Dermis blood vessel endothelial cell (primary cell): ENCODE measurements at places on chromosomes 2 and 18.

- no peak for DNase-seq
Measured at GRCh38 chr2:223956300-223956699, 963 bp upstream of the MRPL44 start.

- no peak for DNase-seq
Measured at GRCh38 chr2:96540136-96540535, 3.6 kb downstream of the ARID5A start.

GRCh38 chr18:6569813-6570212, 155.1 kb upstream of the L3MBTL4 start:
- no peak for DNase-seq

- DNase-seq: peak; percentile 57
Measured at GRCh38 chr2:26471766-26472706, 5.9 kb downstream of the OTOF start.

- no peak for DNase-seq
Measured at GRCh38 chr18:64203295-64203694, 54.4 kb upstream of the LINC00305 start.

DNA sequence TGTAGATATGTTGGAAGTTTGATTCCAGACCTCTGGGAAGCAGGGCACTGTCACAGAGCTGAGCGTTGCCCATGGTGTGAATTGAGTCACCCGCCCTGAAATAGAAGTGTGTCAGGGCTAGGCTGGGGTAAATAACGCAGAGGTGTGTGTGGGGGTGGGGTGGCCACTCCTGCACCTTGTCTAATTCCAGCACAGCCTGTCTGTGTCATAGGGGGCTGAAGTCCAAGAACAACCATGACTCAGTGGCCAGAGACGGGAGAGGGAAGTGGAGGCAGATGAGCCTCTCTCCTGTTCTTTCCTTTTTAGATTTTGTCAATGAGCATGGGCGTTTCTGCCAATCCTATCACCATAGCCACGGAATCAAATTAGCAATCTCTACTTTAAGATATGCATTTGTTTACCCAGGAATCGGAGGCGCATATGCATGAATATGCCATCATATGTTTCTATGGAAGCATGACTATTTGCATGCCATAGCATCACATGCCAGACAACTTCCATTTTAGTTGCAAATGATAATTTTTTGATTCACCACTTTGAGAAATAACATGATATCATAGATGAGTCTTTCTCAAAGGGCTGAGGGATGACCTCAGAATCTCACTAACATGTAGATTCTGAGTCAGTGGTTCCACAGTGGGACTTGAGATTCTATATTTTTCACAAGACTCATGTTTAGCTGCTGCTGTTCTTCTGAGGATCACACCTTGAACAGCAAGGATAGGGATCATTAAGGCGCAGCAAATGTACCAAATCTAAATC, 852.9 kb downstream of the DCDC2C start:
- DNase-seq: peak; percentile 4

DNA sequence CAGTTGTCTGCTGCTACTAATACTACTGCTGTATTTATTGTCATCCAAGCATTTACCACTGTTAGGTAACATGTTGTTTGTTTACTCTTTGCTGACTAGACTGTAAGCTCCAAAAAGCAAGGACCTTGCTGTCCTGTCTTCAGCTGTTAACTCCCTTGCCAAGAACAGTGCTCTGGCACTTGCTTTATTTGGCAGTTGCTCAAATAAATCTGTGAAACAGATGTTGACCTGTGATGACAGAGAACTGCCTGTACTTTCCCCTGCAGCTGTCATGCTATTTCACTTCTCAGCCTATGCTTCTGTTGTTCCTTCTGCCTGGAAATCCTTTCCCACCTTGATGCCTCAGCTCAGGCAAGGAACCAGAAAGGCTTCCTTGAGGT, 181.2 kb downstream of the ATAD2B start:
- DNase-seq: peak; percentile 37

DNA sequence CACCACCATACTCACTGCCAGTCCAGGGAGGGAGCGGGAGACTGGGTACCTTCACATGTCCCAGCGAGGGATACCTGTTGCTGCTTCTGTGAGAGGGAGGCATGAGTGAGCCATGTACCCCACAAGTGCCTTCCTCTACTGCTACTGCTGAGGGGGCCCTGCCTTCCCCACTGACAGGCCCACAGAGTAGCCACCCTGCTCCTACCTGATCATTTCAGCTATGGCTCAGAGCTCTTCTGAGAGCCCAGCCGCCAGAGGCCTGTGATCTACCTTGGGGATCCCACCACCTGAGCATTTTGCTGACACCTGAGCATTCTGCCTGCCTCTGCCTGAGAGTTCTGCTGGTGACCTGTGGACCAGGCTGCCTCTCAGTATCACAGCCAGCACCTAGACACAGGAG, 137.6 kb downstream of the FSIP2 start:
- DNase-seq: no peak
